NCI-H187 (cell line): ENCODE measurements at places on chromosomes 3 and 15.

- no peak for DNase-seq
These were observed 177.5 kb upstream of the LPP start for GRCh38 chr3:187976365-187976900.

DNA sequence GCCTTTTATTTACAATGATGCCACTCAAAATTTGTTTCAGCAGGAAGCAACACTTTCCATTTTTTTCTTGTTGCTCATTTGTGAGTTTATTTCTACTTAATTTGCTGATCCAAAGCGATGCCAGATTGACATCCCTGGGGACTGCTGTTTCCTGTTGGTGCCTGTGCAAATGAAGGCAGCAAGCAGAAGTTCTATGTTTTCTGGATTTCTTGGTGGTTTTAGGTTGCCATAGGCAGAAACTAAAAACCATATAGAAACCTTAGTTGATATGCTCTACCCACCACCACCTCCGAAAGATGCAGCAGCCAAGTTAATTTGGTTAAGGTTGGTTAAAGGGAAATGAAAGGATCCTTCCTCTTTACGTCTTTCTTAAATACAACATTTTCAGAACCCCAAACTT is 356.2 kb downstream of the RBMS3 start:
- no peak for DNase-seq

DNA sequence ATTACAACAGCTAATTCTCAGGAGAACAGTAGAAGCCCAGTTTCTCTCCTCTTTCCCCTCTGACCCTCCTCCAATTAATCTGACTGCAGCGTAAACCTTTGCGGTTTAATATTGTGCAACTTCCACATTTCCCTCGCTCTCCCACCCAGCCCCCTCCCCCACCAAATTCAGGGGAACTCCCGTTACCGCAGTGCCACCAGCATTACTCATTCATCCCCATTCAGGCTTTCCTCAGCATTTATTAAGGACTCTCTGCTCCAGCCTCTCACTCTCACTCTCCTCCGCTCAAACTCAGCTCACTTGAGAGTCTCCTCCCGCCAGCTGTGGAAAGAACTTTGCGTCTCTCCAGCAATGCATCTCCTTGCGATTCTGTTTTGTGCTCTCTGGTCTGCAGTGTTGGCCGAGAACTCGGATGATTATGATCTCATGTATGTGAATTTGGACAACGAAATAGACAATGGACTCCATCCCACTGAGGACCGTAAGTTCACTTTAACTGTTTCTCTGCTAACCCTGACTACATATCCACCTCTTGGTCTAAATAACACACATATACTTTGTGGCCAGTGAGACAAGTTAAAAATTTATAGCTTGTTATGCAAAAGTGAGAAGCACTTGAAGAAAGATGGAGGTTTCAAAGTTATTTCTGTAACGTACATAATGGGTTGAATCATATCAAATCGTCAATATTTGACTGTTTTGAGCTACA is at the start of gene PTX3:
TSS of gene PTX3 (plus strand) at position 268 of the 709 bp plus-strand sequence. CDS start at position 352, 84 bp downstream.
- no peak for DNase-seq

- DNase-seq: no peak
These were observed 204.8 kb downstream of the RSRC1 start for GRCh38 chr3:158314426-158315357.

- DNase-seq: no peak
These were observed 129.9 kb downstream of the RORA start for GRCh38 chr15:61099020-61099810.

DNA sequence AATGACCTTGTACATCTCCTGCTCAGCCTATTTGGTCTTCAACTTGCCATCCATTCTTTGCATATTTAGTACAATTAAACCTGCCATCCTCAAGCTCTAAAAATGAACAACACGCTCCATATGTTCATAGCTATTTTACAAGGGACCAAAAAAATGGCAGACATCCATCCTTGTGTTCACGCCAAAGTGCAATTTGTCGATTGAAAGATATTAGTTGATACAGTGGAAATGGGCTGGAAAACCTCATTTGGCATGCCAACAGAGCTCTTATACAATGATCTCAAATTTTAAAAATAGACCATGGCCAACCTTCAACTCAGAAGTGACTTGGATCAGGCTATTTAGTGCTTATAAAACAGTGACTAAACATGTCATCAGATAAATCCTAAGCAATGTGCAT is 413.6 kb upstream of the ARL6 start:
- DNase-seq: no peak

DNA sequence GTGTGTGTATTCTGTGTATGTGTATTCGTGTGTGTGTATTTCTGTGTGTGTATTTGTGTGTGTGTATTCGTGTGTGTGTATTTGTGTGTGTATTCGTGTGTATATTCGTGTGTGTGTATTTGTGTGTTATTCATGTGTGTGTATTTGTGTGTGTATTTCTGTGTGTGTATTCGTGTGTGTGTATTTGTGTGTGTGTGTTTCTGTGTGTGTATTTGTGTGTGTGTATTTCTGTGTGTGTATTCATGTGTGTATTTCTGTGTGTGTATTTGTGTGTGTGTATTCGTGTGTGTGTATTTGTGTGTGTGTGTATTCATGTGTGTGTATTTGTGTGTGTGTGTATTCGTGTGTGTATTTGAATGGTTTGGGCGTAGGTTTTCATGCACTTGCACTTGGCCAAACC is 405.4 kb downstream of the SOX2 start:
- no peak for DNase-seq

DNA sequence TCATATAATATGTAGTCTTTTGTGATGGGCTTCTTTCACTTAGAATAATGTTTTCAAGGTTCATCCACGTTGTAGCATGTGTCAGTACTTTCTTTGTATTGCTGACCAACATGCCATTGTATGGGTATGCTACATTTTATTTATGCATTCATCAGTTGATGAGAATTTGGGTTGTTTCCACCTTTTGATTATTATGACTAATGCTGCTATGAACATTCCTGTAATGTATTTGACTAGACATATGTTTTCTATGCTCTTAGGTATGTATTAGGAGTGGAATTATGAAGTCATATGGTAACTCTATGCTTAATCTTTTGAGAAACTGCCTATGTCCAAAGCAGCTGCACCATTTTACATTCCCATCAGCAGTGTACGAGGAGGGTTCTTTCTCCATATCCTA is 3.2 kb upstream of the PODXL2 start:
- DNase-seq: no peak

DNA sequence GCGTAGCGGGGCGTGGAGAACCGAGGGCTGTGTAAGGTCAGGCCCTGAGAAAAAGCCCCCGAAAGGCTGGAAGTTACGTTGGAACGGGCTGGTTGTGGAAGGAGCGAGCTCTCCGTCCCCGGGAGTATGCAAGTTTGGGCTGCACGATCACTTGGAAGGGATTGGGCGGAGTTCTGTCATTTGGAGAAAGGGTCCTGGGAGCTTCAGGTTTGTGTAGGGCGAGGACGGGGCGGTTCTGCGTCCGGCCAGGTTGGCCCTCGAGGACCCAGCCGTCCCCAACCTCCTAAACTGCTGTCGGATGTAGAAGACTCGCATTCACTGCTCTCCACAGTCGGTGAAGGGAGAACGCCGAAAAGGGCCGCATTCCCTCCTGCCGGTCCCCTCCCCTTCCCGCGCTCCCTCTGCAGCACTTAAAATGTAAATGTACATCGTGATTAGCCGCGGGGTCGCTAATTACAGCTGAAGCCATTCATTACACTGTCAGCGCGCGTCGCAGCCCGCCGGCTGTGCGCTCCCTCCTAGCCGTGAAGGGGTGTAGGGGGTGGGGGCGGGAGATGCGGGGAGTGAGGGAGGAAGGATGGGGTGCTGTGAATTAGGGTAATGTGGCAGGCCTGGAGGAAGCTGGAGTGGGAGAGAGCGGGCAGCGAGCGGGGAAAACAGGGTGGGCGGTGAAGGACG is 2.5 kb upstream of the RPP25 start:
- no peak for DNase-seq

- no peak for DNase-seq
These were observed 111.0 kb upstream of the SYNPR start for GRCh38 chr3:63167113-63167512.

GRCh38 chr15:77513226-77513625 is 92.5 kb downstream of the HMG20A start:
- DNase-seq: no peak

- DNase-seq: no peak
These were observed 3.1 kb upstream of the CHRNA3 start for GRCh38 chr15:78623786-78624497.

DNA sequence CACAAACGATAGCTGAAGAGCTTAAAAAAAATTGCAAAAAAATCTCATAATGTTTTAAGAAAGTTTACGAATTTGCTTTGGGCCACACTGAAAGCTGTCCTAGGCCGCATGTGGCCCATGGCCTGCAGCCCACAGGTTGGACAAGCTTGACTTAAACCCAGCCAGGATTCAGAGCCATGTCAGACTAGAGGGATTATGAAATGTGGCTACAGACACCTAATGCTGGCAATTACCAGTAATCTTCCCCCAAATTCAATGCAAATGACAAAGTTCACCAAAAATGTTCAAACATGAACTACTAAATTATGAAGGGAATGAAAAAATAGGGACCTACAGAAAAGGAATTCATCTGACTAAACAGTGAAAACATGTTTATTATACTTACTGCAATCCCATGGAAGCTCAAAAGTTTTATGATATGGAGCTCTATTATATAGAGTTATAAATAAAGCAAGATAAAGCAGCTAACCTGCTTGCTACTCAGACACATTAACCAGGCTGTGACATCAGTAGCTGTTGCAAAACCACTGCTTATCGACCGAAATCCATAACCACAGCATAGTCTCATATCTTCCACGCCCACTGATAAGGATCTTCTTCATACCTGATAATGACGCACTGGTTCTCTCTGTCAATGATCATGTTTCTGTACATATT is 49.2 kb downstream of the LDHAL6B start:
- DNase-seq: no peak

GRCh38 chr3:8825153-8825825 is 55.9 kb upstream of the OXTR start:
- no peak for DNase-seq

GRCh38 chr3:178246004-178246403 is 290.2 kb upstream of the KCNMB2 start:
- no peak for DNase-seq

DNA sequence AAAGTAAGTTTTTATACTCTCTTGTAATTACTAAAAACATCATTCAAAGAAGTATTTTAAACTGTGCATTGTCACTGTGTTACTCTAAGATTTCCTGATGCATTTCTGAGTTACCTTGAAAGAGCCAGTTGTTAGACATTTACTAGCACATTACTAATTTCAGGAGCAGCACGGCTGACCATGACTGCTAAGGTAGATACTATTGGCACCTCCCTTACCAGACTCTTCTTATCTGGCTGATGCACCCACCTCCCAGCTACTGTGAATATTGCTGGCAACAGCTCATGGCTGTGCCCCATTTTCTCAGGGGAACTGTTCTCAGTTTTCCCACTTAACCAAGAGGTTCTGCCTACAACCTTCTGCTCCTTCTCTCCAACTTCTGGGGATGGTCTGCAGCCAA is 29.4 kb downstream of the COL6A5 start:
- DNase-seq: no peak

DNA sequence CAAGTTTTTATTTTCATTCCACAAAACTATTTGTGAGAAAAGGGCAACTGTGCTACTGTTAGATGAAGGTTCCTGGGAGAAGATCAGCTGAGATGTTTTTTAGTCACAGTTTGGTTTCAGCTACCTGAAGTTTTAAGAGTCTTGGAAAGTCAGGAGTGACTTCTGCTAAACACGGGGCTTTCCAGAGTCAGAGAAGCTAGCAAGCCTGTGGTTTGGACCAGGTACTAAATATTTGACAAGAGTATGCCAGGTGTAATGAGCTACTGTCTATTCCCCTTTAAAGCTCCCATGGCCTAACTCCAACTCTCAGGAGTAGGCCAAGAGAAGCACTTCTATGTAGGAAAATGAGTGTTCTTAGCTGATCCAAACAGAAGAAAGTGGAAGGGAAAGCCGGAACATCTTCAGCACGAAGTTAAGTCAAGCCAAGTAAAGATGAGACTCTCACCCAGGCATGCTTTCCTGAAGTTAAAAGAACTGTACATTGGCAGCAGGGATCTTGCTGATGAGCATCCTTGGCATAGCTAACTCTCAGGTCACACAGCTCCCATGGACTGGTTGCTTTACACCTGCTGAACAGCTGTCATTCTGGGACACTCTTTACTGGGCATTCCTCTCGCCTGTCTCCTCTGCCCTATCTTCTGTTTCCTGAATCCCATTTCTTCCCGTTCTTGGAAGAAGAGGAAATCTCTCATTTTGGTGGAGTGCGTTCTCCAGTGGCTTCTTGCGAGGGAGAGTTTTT is 22.5 kb downstream of the TM4SF18 start:
- no peak for DNase-seq

- no peak for DNase-seq
These were observed 79.6 kb downstream of the CPN2 start for GRCh38 chr3:194271460-194272035.
